ENCODE measurements at places on chromosomes 3 and 15.

DNA sequence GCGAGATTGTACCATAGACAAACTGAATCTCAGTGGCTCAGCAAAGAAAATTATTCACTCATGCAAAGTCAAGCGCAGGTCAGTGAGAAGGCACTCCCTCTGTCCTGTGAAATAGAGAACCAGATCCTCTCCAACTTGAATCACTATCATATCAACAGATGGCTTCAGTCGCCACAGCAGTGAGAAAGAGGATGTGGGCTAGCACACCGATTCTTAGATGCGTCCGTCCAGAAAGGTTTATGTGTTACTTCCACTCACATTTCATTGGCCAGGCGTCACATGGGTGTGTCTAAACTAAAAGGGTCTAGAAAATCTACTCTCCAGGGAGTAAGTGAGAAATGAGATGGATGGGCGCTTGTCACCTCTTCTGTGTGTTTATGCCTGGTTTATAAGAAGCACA lies 141.6 kb upstream of the KBTBD8 start:
- no peak for DNase-seq

GRCh38 chr3:195159814-195160165 lies 111.2 kb downstream of the XXYLT1 start:
- DNase-seq, result no peak

- peak; percentile 57 for DNase-seq
Measured at GRCh38 chr3:32586356-32586755, 15.7 kb upstream of the DYNC1LI1 start.

DNA sequence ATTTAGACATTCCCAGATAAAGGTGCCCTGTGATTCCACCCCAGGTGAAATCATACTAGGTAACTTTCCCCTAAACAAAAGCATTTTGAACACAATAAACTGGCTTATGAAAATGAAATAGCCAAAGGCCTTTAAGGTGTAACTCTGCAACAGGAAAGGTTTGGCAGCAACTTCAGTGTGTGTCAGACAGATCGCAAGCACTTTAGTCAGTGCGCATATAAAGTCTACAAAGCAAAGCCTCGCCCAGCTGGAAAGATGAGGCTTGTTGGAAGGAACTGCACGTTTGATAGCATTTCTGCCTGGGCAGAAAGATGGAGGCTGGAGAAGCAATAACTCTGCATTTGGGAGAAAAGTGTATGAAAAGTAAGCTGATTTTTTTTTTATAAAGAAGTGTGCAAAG lies 57.9 kb downstream of the PRICKLE2 start:
- DNase-seq, result no peak

GRCh38 chr3:24005669-24006068 lies 60.6 kb downstream of the NR1D2 start:
- DNase-seq, result no peak

DNA sequence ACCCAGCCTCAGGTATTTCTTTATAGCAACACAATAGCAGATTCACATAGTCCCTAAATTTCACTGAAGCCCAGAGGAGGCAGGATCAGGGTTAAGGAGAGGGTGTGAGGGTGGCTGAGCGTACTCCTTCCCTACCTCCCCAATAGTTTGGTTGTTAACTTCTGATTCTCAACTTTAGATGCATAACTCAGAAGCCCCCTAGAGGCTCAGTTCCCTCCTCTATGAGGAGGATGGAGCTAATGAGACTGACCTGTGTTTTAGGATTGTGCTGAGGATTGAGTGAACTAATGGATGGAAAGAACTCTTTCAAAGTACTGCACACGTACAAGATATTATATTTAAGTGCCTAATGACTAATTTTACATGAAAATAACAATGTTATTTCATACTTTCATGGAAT lies 249.3 kb upstream of the SOX14 start:
- no peak for DNase-seq

DNA sequence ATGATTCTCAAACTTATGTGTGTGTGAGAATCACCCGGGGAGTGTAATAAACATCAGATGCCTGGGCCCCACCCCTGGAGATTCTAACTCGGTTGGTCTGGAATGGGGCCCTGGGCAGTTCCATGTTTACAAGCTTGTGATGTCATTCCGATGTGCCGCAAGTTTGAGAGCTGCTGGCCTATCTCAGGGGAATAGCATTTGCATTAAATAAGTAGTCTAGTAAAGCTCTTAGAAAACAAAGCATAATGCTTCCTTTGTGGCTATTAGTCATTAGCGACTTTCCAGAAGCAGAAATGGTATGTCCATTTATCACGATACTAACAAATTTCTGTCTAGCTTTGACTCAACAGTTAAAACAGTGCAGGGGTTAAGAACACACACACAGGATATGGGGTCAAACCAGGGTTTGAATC lies 20.9 kb downstream of the PGBD4 start:
- DNase-seq, result peak; percentile 9

GRCh38 chr3:9142362-9142761 lies 107.1 kb downstream of the SRGAP3 start:
- peak; percentile 16 for DNase-seq

GRCh38 chr3:31895471-31895870 lies 85.6 kb downstream of the OSBPL10 start:
- DNase-seq, result no peak

- DNase-seq, result no peak
Measured at GRCh38 chr15:60086681-60087429, 82.7 kb downstream of the FOXB1 start.

DNA sequence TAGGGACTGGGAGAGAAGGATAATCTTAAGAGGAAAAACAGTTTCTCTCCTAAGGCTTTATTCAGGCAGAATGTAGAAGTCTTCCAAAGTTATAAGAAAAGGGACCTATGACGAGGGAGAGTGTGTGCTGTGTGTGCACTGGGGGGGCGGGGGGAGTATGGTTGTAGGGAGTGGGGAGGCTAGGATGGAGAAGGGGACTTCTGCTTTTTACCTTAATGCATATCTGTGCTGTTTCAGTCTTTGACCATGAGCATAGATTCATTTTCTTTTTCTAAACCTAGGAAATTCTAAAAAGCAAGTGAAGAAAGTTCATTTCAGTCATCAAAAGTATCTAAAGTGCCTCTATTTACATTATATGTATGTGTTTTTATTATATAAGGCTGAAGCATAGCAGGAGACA lies 52.6 kb upstream of the RASA2 start:
- DNase-seq, result no peak

GRCh38 chr15:85673326-85673725 lies 121.4 kb downstream of the KLHL25 start:
- DNase-seq, result no peak

DNA sequence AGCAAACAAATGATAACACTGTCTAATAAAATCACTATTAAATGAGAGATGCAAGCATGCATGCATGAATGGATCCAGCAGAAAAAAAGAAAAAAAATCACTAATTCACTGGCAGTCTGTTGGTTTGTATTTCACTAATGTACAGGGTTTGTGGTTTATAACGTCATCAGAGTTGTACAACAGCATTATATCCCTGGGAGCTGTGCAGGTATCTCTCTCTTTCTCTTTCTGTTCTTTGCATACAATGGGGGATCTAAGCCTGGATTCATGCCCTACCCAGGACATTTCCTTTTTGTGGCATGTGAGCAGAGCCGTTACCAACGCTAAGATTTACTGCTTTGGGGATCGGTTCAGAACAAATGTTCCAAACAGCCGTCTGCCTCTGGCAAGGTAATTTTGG lies 229.5 kb downstream of the SOX2 start:
- DNase-seq, result no peak

DNA sequence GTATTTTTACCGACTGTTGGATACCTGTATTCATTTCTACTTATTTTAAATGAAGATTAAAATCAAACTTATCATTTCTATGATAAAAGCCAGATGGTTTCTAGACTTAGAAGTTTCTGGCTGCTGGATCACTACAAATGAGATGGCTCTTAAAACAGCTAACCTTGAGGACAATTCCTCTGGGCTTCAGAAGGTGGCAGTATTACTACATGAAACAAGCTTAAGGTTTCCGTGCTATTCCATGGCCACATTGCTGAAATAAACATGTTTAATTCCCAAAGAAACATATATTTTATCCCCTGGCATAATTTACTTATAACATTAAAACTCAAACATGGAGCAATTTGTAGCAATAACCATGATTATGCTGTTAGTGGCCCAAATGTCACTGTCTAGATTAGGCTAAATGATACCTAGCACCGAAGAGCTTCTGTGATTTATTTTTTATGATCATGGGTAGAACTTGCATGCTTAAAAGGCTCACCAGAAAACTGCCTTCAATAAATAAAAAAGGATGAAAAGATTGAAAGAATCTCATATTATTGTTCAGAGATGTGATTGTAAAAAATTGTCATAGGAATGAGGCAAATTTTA lies 204.0 kb upstream of the NANOGP8 start:
- peak; percentile 88 for DNase-seq

GRCh38 chr3:190017521-190018288 lies 103.0 kb downstream of the P3H2 start:
- DNase-seq, result peak; percentile 10

DNA sequence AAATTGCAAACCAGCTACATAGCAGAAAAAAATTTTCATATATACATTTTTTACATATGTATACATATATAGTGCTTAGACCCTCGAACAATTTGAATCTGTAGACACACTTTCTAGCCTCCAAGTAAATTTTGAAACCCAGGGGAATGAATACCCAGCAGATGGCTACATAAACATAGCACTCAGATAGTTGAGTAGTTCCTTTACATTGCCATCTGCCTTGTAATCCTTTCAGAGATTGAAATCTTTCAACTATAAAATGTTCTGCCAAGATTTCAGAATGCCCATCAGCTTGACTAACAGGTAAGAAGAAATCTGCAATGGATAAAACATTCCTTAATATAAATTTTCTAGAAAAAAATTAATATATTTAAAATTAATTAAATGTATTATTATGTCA lies 1333.5 kb upstream of the CADM2 start:
- DNase-seq, result peak; percentile 78

DNA sequence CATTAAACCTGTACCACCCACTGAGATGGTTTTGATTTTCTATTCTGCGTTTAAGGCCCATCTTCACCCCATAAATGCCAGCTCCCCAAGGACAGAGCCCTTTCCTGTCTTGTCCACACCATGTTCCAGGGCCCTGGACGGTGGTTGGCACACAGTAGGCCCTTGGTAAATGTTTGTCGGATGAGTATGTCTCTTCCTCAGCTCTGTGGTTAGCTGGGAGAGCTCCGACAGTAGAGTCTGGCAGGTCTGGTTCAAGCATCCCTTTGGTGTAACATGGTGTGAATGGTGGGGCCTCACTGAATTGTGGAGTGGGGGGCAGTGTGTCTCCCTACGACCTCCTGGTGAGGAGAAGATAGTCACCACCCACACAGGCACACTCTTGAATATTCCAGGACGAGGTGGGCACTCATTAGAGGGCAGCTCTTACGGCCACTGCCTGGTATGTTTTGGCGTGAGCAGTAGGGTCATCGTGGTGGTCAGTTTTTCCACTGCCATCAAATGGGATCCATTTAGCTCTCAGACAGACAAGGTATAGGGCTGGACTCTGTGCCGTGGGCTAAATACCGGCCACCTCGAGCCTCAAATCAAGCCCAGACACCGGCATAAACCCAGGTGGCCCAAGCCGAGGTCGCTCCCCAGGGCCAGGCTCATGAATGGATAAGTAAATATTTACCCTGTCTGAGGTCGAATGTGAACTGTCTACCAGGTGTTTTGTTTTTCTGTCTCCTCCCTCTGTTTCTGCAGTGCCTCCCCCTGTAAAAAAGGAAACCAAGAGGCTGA lies 61.3 kb downstream of the SMAD3 start:
- peak; percentile 80 for DNase-seq

GRCh38 chr3:177401375-177401774 lies 204.1 kb upstream of the TBL1XR1 start:
- DNase-seq, result no peak

GRCh38 chr3:142987080-142987700 lies 14.2 kb upstream of the U2SURP start:
- DNase-seq, result peak; percentile 50

DNA sequence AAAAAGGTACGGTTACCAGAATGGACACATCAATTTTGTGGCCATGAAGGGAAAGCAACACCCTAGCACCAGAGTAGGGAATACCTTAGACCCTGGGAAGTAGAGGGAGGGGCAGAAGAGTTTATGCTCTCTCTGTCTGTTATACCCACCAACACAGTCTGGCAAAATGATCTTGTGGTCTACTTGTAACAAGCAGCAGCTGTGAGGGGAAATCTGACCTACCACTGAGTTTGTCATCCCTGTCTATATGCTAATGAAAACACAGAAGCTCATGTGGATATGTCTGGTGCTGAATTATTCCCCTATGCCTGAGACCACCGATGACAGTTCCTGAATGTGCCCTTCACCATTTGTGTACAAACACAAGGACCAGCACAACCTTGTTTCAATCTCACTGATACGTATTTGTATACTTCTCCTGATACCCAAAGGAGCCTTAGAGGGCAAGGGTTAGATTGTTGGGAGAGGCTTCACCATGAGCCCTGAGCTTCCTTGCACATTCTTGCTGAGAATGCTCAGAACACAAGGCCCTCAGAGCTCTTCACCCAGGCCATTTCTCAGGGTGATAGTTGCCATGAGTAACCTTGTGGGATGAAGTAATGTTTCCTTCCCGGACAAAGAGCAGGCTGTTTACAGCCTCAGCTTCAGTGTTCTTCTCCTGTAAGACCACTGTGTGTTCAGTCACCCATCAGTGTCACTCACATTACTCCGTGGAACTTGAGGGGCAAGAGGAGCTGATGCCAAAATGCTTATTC lies 24.7 kb upstream of the ZNF639 start:
- DNase-seq, result no peak

- DNase-seq, result no peak
Measured at GRCh38 chr3:79366414-79366813, 401.4 kb downstream of the ROBO1 start.
